Activated CD4-positive, alpha-beta memory T cell treated with anti-CD3 and anti-CD28 coated beads for 36 hours (primary cell): ENCODE measurements at places on chromosomes 6 and 20.
A peak's percentile ranks its signal among the peaks of the same experiment; 100 is the strongest.

GRCh38 chr6:12069891-12070529, 57.9 kb downstream of the HIVEP1 start:
- DNase-seq: no peak

- DNase-seq: no peak
These were observed 497.8 kb upstream of the ARID1B start for GRCh38 chr6:156279261-156279969.

DNA sequence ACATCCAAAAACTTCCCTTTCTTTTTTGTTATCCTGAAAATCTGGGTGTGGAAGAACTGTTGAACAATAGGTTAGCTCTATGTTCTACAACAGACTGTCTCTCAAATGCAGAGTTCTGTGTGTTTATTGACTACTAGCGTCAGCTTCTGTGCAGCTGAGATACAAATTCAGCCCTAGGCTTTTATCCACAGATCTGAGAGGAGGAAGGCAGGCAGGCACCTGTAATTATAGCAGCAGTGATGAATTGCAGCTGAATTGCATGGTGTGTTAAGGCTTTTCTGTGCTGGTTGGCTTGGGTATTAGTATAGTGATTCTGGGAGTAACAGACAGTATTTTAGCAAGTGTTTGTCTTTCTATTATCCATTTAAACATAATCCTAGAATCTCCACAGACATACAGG, 24.4 kb downstream of the GRIK2 start:
- DNase-seq: no peak

- no peak for DNase-seq
These were observed 180.1 kb upstream of the AKAP12 start for GRCh38 chr6:151059612-151060095.

DNA sequence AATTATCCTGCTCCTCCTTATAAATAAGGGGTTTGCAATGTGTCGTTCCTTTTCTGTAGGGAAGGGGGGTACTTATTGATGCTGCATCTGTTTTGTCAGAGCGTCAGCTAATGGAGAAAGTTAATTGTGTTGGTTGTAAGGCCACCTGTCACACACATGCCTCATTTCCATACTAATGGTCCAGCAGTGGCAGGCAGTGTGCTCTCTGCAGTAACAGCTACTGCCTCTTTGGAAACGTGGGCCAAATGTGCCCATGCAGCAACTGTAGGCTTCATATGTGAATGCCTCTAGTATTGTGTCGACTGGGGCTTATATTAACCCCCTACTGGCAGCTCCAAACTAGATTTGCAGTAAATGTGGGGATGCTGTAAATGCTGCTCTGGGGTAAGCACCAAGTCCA, 56.3 kb upstream of the OLIG3 start:
- DNase-seq: no peak

- no peak for DNase-seq
These were observed 53.0 kb downstream of the SNAP25 start for GRCh38 chr20:10271494-10272219.

- peak; percentile 17 for DNase-seq
These were observed 1.6 kb downstream of the SRPK1 start for GRCh38 chr6:35919085-35919826.
